Activated T-cell treated with anti-CD3 and anti-CD28 coated beads, Interleukin-2, amount 50 U/mL, for 1 hour (primary cell): ENCODE measurements at places on chromosomes 13 and 19.

GRCh38 chr19:44687888-44688287 is 11.1 kb upstream of the CEACAM16 start:
- no peak for DNase-seq

DNA sequence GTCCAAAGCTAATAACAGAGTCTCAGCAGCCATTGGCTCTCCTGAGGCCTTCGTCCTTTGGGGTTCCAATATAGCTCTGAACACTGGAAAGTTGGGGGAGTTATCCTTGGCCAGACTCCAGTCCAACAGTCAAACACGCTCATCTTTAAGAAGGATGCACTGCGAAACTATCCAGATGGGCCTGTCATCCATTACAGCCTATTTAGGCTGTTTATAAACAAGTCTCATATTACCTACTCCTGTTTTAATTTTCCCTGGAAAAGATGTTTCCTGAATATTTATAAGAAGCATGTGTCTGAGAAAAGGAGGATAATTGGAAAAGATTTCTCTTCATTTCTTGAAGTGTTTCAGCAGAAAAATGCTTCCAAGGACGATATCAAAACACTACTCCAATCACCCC is 170.7 kb downstream of the DCT start:
- DNase-seq = no peak

GRCh38 chr13:74646091-74646490 is 511.9 kb upstream of the KLF12 start:
- no peak for DNase-seq

DNA sequence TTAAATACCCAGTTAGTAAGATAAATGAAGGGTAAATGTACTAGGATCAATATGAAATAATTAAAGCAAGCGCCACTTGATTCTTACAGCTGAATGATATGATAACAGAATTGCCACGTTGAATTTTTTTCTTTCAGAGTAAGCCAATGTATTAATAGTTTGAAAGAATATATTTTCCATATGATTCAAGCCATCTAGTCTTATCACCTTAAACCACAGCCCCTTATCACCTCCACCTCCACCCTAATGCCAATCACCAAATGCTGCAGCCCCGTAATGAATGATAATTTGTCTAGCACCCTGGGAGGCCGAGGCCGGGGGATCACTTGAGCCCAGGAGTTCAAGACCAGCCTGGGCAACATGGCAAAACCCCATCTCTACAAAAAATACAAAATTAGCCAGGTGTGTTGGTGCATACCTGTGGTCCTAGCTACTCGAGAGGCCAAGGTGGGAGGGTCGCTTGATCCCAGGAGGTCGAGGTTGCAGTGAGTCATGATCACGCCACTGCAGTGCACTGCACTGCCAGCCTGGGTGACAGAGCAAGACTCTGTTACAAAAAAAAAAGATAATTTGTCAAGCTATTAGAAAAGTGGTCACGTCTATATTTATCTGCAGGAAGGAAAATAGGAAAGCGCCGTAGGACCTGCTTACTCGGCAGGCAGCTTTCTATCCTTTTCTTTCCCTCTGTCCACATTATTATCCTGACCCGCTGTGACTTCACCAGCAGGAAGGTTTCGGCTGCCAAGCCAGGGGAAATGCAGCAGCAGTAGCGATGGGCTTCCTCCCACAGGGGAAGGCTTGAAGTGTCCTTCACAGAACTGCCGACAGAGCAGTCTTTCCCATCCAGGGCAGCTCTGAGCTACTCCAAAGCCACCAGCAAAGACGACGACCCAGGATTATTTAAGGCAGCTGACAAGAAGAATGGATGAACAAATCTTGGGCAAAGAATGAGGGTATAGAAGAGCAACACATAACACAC is 19.7 kb upstream of the CLN5 start:
- DNase-seq = no peak

DNA sequence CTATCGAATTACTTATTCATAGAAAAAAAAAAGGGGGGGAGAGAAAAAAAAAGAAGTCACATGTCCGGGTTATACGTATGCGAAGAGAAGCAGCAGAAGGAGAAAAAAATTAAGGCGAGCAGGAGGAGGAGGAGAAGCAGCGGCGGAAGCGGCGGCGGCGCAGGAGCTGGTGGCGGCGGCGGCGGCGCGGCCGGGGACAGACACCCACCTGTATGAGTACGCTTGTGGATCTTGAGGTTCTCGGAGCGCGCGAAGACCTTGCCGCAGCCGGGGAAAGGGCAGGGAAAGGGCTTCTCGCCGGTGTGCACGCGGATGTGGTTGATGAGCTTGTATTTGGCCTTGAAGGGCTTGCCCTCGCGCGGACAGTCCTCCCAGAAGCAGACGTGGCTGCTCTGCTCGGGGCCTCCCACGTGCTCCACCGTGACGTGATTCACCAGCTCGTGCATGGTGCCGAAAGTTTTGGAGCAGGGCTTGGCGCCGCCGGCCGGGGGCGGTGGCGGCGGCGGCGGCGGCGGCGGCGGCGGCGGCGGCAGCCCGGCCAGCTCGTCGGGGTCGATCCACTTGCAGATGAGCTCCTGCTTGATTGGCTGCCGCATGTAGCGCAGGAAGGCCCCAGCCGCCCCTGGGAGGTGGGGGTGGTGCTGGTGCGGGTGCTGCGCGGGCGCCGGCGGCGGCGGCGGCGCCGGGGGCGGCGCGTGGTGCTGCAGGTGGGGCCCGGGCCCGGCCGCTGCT is 1.5 kb downstream of the ZIC5 start:
- DNase-seq = peak; percentile 57

- no peak for DNase-seq
Measured at GRCh38 chr13:50843257-50844083, at the start of gene DLEU7. DLEU7 (minus strand) TSS chr13:50843692; CDS start chr13:50843646, 46 bp downstream.

GRCh38 chr19:46428239-46429135 is at the start of gene PNMA8C:
PNMA8C (minus strand) TSS chr19:46428936; CDS start chr19:46428359, 577 bp downstream.
- DNase-seq = peak; percentile 56

DNA sequence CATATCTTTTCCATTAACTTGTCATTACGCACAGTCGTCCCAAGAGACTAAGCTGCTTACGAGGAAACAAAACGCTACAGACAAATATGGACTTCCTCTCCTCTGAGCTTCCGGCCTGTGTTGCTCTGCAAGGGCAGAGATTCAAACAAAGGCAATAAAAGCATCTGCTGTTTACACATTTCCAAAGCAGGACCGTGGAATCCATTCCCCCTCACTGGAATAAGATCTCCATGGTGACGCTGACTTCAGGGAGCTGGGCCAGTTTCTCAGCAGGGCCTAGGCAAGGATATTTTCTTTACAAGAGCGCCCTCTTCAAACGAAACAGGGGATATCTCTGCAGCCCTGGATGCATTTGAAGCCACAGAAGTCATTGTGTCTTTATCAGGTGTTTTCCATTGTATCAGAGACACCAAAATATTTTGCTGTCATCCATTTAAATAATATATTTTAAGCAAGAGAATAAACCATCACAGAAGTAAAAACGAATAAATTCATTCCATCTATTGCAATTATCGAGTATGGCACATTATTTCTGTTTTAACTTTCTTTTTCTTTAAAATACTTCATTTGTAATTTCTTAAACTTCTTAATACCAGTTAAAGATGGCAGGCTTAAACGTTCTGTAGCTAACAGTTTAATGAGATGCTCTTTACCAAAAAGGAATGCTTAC is 177.5 kb downstream of the DCLK1 start:
- no peak for DNase-seq

DNA sequence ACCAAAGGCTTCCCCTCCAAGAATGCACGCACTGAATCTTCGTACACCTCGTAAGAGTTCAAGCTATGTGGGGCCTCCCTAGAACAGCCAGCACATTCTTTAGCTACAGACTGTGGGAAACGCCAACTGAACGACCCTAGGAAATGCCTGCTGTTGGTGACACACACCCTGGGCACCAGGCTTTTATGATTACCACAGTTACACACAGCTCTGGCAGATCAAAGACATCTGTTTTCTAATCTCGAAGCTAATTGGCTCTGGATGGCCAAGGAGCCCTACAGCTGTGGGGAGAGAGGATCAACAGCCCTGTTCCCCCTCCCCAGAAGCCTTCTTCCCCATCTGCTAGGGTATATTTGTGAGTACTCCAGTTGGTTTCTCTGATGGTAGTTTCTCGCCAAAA is 123.0 kb downstream of the COL4A1 start:
- DNase-seq = no peak

GRCh38 chr19:6890401-6890913 is 3.1 kb downstream of the ADGRE1 start:
- DNase-seq = peak; percentile 23

- DNase-seq = no peak
Measured at GRCh38 chr13:76474966-76475365, 411.2 kb downstream of the KCTD12 start.

GRCh38 chr13:59766236-59766635 is 397.5 kb downstream of the DIAPH3 start:
- no peak for DNase-seq

GRCh38 chr13:51525567-51526167 is 58.6 kb upstream of the WDFY2 start:
- no peak for DNase-seq

DNA sequence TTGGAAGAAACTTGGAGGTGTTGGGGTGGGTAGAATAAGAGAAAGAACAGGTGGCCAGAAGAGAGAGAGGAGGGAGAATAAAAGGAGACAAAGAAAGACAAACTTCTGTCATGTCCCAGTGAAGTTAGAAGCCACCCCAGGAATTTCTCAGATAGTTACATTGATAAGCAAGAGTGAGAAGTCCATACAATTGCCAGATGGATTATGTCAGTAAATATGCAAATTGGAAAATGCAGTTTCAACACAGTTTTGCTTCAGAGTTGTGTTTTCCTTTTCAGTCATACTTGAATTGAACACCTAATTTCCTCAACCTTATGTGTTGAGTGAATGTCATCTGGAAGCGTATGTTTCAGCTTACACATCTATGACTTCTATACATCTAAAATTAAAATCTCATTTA is 139.2 kb downstream of the RXFP2 start:
- no peak for DNase-seq

GRCh38 chr13:110644892-110645521 is 29.7 kb downstream of the NAXD start:
- DNase-seq = peak; percentile 54

GRCh38 chr19:41910992-41911888 is 17.0 kb downstream of the ERFL start:
- no peak for DNase-seq

DNA sequence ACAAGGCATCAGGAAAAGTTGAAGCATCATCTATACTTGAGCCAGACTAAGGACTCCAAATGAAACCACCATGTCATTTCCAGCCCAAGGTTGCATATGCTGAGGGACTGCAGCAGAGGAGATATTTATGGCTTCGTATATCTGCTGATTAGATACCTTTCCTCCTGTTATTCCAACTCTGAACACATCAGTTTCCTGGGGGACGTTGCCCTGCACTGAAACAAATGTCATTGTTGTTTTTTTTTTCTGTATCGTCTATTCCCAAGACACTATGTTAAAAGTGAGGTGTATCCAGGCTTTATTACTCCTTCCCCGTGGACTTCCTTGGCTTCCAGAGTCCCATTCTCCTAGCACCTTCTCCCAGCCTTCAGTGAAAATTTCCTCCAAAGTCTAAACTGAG is at the start of gene OR7A17:
TSS of gene OR7A17 (minus strand) at position 101 of the 400 bp plus-strand sequence. CDS start 4,777 bp downstream, outside the sequence.
- no peak for DNase-seq

DNA sequence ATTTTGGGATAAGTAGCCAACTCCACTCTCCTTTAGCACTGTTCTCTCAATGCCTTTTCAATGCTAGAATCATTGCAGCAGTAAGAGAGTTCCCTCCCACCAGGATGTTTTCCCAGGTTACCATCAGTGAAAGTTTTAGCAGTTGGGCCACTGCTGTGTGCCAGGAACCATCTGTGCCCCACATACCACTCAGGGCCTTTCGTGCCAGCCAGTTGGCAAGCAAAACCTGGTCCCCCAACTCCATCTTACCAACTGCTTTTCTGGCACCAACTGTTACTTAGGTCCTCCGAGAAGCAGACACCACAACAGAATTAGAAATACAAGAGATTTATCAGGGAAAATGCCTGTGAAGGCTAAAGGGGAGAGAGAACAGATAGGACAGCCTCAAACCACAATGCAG is 533.4 kb upstream of the NBEA start:
- no peak for DNase-seq

- DNase-seq = peak; percentile 63
Measured at GRCh38 chr19:8487137-8487851, 15.1 kb downstream of the PRAM1 start.

- DNase-seq = no peak
Measured at GRCh38 chr13:24081387-24081786, 79.1 kb upstream of the SPATA13 start.

- no peak for DNase-seq
Measured at GRCh38 chr19:31071136-31071855, 277.9 kb downstream of the TSHZ3 start.

DNA sequence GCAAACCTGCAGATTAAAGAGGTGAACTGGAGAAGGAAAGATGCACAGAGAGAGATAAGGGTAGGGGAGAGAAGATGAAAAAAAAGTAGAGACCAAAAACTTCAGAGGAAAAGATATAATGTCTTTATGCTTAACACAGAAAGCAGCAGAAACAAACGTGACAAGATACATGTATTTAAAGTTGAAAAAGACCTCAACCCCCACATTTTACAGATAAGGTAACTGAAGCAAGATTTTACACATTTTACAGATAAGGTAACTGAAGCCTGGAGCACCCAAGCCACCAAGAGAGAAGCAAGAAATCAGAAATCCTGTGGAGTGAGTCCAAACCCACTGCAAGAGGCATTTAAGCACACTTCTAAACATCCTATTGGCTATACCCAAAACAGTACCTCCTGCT is 185.3 kb downstream of the TBC1D4 start:
- no peak for DNase-seq

DNA sequence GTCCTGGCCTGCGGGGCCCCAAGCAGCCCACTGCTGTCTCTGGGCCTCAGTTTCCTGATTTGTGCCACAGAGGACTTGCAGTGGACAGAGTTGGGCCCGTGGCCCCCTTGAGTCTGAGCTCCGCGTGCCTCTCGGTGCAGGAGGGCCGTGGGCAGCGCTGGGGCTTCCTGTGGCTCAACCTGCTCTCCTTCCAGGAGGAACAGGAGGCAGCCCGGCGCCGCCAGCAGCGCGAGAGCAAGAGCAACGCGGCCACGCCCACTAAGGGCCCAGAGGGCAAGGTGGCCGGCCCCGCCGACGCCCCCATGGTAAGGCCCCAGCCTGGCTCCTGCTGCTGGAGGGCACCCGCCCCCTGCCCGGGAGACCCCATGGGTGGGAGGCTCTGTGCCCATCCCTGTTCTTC is 25.9 kb downstream of the PLEKHJ1 start:
- no peak for DNase-seq

- no peak for DNase-seq
Measured at GRCh38 chr19:32977280-32977679, 5.2 kb downstream of the FAAP24 start.

DNA sequence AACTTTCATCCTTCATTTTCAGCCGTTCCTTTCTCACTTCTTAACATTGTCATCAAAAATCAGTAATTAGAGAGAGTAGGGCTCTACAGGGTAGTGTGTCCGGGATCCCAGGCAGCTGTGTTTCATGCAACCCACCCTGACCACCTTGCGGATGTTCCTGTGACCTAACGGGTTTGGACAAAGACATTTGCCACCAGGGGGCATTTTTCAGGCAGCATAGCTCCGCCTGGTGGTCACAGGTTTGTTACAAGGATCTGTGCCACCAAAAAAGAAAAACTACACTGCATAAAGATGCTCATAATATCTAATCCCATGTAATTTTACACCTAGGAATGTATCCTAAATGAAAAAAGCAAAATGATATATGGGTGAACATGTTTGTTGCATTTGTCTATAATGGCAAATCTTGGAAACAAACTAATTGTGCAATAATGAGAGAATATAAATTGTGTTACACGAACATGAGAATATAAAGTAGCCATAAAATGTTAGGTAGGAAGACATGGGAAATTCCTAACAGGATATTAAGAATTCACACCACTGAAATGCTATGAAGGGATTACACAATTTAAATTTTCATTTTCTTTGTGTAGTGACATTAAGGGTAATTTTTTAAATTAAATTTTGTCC is 123.0 kb downstream of the SLC7A1 start:
- peak; percentile 29 for DNase-seq

- no peak for DNase-seq
Measured at GRCh38 chr13:27266917-27267316, 3.7 kb upstream of the RASL11A start.
